ENCODE measurements at places on chromosomes 4 and X.

GRCh38 chrX:29435396-29435795, 780.0 kb upstream of the MAGEB2 start:
- no peaks in the 10 kb centered on the region for H3K36me3 ChIP-seq
- H3K27me3 ChIP-seq = no peaks in the 10 kb centered on the region
- H3K27ac ChIP-seq = no peak overlapping the region

- H3K4me3 ChIP-seq = no peak overlapping the region
- peaks cover 19% of the 10 kb centered on the region for H3K4me1 ChIP-seq
- H3K27me3 ChIP-seq = no peaks in the 10 kb centered on the region
- no peaks in the 10 kb centered on the region for H3K36me3 ChIP-seq
- no peak for DNase-seq
- no peak overlapping the region for H3K27ac ChIP-seq
Observed at GRCh38 chr4:56086073-56086541, 137.4 kb downstream of the CEP135 start.

DNA sequence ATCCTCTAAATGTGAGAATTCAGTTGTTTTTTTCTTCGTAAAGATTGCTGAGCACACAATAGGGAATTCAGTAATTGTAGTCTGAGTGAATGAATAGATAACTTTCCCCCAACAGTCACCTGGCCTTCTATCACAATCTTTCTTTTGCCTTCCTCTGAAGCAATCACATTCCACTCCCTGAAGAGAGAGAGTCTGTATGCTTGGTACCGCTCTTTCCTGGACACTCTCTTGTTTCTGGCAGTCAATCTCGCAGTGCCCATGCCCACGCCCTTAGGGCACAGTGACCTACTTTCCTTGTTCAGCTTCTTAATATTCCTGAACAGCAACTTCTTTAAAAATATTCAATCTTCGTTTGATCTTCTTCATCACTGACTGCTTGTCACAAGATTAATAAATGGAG, 255.9 kb downstream of the ADAMTS3 start:
- H3K36me3 ChIP-seq = no peaks in the 10 kb centered on the region
- no peaks in the 10 kb centered on the region for H3K27me3 ChIP-seq
- H3K4me1 ChIP-seq = no peaks in the 10 kb centered on the region
- no peak overlapping the region for H3K4me3 ChIP-seq

- H3K27me3 ChIP-seq = no peaks in the 10 kb centered on the region
- H3K4me1 ChIP-seq = no peaks in the 10 kb centered on the region
- H3K36me3 ChIP-seq = no peaks in the 10 kb centered on the region
- H3K27ac ChIP-seq = no peak overlapping the region
- no peak overlapping the region for H3K4me3 ChIP-seq
Observed at GRCh38 chrX:16202943-16203342, 35.7 kb downstream of the MAGEB17 start.

GRCh38 chr4:6011686-6012085, 6.5 kb downstream of the C4orf50 start:
- no peak overlapping the region for H3K4me3 ChIP-seq
- H3K36me3 ChIP-seq = no peaks in the 10 kb centered on the region
- DNase-seq = no peak
- H3K4me1 ChIP-seq = peaks cover 4% of the 10 kb centered on the region

DNA sequence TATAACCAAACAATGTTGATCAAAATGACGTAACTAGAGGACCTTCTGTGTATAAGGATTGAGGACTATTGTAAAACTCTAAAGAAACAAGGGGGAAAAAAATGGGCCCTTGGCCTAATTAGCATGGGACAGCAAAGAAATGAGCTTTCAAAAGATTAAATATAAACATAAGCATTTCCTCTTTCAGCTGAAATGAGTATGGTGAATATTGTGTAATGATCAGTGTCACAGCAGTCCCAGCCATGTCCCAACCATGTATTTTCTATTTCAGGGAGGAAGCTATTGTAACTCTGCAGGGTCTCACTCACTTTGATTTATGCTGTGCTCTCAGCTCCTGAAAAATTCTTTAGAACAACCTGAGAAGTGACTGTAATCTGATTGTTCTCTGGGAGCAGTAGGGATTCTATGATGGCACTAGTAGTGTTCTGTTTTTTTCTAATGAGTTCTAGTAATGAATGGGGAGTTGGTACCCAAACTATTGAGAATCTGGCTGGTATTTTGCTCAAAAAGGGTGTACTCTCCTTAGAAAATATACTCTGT, 25.8 kb downstream of the ANXA10 start:
- H3K27me3 ChIP-seq = no peaks in the 10 kb centered on the region
- no peaks in the 10 kb centered on the region for H3K4me1 ChIP-seq
- H3K36me3 ChIP-seq = no peaks in the 10 kb centered on the region
- no peak overlapping the region for H3K27ac ChIP-seq
- no peak for DNase-seq
- H3K4me3 ChIP-seq = no peak overlapping the region

GRCh38 chr4:105306158-105306781, 159.6 kb downstream of the TET2 start:
- DNase-seq = no peak
- no peak overlapping the region for H3K4me3 ChIP-seq
- H3K4me1 ChIP-seq = no peaks in the 10 kb centered on the region
- no peaks in the 10 kb centered on the region for H3K27me3 ChIP-seq
- H3K27ac ChIP-seq = no peak overlapping the region
- no peaks in the 10 kb centered on the region for H3K36me3 ChIP-seq
